Activated CD4-positive, alpha-beta T cell treated with anti-CD3 and anti-CD28 coated beads, Interleukin-2, amount 10 ng/mL, durations not matched to agents 7 days and 5 days (primary cell): ENCODE measurements at places on chromosomes 5 and 9. TPM values are rescaled to one million over a fixed set of nuclear protein-coding genes. Genes with fewer than 3 reads are reported as not detected.
A peak's percentile ranks its signal among the peaks of the same experiment; 100 is the strongest.

- H3K27ac ChIP-seq, result no peak overlapping the region
- no peak overlapping the region for H3K4me3 ChIP-seq
- H3K27me3 ChIP-seq, result no peaks in the 10 kb centered on the region
- DNase-seq, result no peak
- no peaks in the 10 kb centered on the region for H3K4me1 ChIP-seq
Observed at GRCh38 chr5:87686975-87687374, 274.2 kb upstream of the CCNH start.

The ADAMTSL1 gene
- not detected for total RNA-seq

DNA sequence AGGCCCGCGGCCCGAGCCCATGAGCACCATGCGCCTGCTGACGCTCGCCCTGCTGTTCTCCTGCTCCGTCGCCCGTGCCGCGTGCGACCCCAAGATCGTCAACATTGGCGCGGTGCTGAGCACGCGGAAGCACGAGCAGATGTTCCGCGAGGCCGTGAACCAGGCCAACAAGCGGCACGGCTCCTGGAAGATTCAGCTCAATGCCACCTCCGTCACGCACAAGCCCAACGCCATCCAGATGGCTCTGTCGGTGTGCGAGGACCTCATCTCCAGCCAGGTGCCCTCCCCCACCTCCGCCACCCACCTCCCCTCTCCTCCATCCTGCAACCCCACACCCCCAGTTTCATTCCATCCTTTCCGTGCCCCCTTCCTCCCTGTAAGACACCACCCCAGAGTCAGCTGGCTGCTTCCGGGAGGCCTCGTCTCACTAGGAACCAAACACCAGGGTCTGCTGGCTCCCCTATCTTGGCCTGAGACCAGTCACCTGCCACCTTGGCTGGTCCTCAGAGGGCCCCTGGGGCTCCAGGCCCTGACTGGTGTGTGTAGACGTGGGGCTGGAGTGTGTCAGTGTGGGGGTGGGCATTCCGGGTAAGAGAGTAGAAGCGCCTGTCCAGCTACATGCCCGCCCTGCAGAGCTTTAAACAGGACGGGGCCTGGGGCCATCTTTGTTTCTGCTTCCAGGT lies 655 bp downstream of the GRIN1 start:
- DNase-seq, result no peak
- H3K4me3 ChIP-seq, result no peak overlapping the region
- no peak overlapping the region for H3K27ac ChIP-seq
- peaks cover 48% of the 10 kb centered on the region for H3K27me3 ChIP-seq
- peaks cover 14% of the 10 kb centered on the region for H3K4me1 ChIP-seq
- no peaks in the 10 kb centered on the region for H3K36me3 ChIP-seq

- no peak overlapping the region for H3K4me3 ChIP-seq
- no peaks in the 10 kb centered on the region for H3K4me1 ChIP-seq
- H3K27me3 ChIP-seq, result no peaks in the 10 kb centered on the region
- no peak overlapping the region for H3K27ac ChIP-seq
- DNase-seq, result no peak
Observed at GRCh38 chr5:168177831-168178450, 113.5 kb upstream of the WWC1 start.

- H3K4me3 ChIP-seq, result no peak overlapping the region
- no peaks in the 10 kb centered on the region for H3K4me1 ChIP-seq
- no peaks in the 10 kb centered on the region for H3K27me3 ChIP-seq
- H3K27ac ChIP-seq, result no peak overlapping the region
- no peak for DNase-seq
- no peaks in the 10 kb centered on the region for H3K36me3 ChIP-seq
Observed at GRCh38 chr5:150246835-150247234, 42.7 kb downstream of the CAMK2A start.

The ARHGEF39 gene
- total RNA-seq, result 11.8 TPM

The CDO1 gene
- not detected for total RNA-seq

DNA sequence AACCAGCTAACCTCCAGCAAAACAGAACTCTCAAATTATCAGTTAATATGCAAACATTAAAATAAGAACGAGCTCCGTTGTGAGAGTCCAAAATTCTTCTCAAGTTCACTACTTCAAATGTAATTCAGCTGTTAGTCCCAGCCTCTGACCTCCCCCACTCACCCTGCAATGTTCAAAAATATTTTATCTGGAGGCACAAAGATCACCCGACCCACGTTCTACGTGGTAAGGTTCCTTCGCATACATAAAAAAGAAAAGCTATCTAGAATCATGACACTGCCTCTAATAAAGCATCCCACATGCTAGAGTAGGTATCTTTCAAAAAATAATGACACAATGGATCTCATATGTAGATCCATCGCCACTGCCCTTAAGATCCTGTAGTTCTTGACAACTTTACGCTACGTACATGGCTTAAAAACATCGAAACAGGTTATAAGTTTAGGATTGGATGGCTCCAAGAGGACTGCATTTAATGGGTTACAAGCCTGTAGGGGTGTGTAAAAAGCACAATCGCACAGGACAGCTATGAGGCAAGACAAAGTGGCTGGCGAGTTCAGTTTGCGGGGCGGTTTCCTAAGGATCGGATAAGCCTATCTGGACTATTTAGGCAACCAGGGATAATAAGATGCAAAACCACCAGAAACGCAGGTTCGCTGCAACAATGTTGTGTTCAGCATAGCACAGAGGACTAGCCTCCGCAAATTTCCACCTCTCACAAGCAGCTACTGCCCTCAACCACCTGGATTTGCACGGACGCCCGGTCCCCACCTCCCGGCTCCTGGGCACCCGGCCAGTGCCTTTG lies 969 bp downstream of the CLK4 start:
- no peak for DNase-seq
- peaks cover 30% of the 10 kb centered on the region for H3K4me1 ChIP-seq
- H3K27ac ChIP-seq, result peak overlapping the region; percentile 100
- peaks cover 9% of the 10 kb centered on the region for H3K27me3 ChIP-seq
- H3K36me3 ChIP-seq, result peaks cover 29% of the 10 kb centered on the region
- H3K4me3 ChIP-seq, result peak overlapping the region; percentile 94

DNA sequence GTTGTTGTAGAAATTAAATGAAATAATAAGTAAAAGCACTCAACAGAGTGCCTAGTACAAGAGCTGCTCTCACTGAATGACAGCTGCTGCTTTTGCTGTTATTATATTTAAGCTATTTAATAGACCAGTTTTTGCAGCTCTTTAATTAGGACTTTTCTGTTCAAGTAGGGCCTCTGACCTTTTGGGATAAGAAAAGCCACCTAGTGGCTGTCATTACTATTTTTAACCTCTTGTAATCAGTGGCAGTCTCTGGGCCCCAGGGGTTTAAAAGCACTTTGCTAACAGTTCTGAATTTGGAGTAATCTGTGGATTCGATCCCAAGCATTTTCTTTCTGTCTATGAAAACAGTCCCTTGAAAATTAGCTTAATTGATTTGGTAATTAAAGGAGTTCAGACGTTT lies 121.1 kb downstream of the NUDT12 start:
- H3K4me1 ChIP-seq, result no peaks in the 10 kb centered on the region
- H3K27ac ChIP-seq, result no peak overlapping the region
- H3K36me3 ChIP-seq, result no peaks in the 10 kb centered on the region
- no peak overlapping the region for H3K4me3 ChIP-seq
- no peak for DNase-seq

DNA sequence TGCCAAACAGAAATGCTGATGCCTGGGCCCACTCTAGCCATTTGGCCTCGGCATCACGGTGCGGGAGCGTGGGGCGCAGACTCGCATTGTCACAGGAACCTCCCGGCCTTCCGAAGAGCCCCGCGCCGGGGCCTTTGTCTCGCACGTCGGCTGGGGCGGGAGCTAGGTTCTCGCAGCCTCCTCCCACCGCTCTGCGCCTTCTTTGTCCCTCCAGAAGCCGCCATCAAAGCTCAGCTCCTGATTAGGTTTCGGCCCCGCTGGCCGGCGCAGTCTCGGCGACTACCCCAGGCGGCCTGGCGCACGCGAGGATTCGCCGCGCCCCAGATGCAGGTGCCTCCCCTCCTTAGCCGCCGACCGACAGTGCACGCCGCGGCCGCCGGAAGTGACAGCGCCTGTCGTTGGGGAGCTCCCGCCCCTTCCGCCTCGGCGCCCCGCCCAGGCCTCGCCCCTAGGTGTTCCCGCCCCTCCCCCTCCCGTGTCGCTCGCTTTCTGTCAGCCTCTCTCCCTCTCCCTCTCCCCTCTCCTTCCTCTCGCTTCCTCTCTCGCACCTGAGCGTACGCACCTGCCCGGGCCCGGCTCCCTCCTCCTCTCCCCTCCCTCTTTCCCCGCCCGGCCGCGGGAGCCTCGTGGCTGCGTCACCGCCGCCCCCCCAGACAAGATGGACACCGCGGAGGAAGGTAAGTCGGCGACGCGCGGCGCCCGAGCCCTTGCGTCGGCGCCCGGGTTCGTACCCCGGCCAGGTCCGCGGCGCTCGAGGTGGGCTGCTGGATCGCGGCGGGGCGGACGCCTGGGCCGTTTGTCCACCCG lies at the start of gene MARCHF6:
TSS of gene MARCHF6 (plus strand) at position 455 of the 807 bp plus-strand sequence. CDS start at position 659, 204 bp downstream.
- peak within 1 kb of the TSS; percentile 98 for H3K4me3 ChIP-seq
- peaks cover 39% of the 10 kb centered on the region for H3K4me1 ChIP-seq
- peaks cover 7% of the 10 kb centered on the region for H3K36me3 ChIP-seq
- H3K27me3 ChIP-seq, result no peaks in the 10 kb centered on the region

The CSF1R gene
- 0.15 TPM for total RNA-seq

- no peaks in the 10 kb centered on the region for H3K4me1 ChIP-seq
- H3K27ac ChIP-seq, result no peak overlapping the region
- H3K27me3 ChIP-seq, result no peaks in the 10 kb centered on the region
- H3K4me3 ChIP-seq, result no peak overlapping the region
Observed at GRCh38 chr5:122297587-122298298, 14.3 kb upstream of the SNCAIP start.

- no peak overlapping the region for H3K4me3 ChIP-seq
- no peak overlapping the region for H3K27ac ChIP-seq
- no peaks in the 10 kb centered on the region for H3K4me1 ChIP-seq
- DNase-seq, result no peak
- no peaks in the 10 kb centered on the region for H3K27me3 ChIP-seq
Observed at GRCh38 chr5:78927657-78928282, 57.3 kb downstream of the ARSB start.

DNA sequence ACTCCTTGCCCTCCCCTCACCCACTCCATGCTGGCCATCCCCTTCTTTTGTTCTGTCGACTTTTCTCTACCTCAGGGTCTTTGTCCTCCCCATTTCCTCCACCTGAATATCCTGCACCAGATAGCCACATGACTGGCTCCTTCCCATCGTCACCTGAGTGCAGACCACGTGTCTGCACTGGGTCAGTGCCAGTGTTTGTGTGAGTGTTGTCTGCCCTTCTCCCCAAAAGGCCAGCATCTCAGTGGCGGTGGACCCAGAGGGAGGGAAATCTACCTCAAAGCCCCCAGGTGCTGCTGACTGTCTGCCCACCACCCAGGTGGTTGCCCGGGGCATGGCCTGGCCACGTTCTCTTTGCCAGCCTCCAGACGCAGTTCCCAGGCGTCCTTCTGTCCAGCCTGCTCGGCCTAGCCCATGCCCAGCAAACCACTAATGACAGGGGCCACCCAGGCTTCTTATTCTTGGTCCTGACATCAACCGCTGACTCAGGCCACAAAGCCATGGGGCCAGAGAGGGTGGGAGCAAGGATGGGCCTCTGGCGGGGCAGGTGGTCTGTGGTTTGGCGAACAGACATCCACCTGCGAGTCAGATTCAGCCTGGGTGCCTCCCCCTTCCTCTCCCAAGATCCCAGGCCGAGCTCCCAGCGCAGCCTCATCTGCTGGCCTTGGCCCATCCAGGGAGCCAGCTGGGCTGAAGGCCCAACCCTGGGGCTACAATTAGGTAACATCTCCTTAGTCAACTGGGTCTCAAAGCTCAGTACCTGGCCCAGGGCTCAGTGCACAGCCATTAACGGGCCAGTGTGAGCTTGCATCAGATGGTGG lies 5.5 kb upstream of the NINJ1 start:
- H3K4me1 ChIP-seq, result peaks cover 54% of the 10 kb centered on the region
- H3K36me3 ChIP-seq, result peaks cover 2% of the 10 kb centered on the region
- no peaks in the 10 kb centered on the region for H3K27me3 ChIP-seq
- H3K4me3 ChIP-seq, result no peak overlapping the region

GRCh38 chr5:134521841-134522240 lies 3.6 kb upstream of the JADE2 start:
- DNase-seq, result no peak
- no peak overlapping the region for H3K27ac ChIP-seq
- peaks cover 21% of the 10 kb centered on the region for H3K27me3 ChIP-seq
- H3K4me3 ChIP-seq, result no peak overlapping the region

DNA sequence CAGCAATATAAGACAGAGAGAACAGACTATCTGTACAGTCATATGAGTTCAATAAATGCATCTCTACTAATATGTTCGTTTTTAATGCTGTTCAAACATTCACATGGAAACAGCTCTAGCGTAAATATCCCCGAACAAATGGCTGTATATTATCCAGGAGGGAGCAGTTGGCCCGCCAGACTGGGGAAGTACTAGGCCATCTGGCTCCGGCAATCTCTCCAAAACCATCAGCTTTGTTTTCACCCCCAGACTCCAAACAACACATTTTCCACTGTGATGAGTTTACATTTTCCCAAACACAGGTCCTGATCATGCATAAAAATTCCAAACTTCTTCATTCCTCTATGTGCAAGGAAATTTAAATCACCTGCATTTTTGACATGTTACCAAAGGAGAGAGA lies 8.7 kb downstream of the EBF1 start:
- no peaks in the 10 kb centered on the region for H3K36me3 ChIP-seq
- peaks cover 12% of the 10 kb centered on the region for H3K4me1 ChIP-seq
- no peak for DNase-seq
- H3K27me3 ChIP-seq, result peaks cover 13% of the 10 kb centered on the region
- no peak overlapping the region for H3K27ac ChIP-seq

DNA sequence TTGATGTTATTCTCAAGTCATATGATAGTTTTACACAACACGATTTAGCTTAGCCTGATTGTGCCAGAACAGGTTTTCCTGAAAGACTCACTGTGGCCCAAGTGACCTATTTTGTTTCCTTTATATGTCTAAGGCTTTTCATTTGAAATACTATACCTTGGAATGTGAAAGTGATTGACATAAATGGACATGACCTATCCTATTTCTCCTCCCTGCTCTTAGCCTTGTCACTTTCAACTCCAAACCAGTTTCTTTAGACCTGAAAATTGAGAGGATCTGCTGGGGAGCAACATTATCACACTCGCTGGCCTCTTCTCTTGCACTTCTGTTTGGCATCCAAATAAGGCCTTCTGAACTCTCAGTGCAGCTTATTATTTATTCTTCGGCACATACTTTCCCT lies 496.8 kb downstream of the MAT2B start:
- H3K4me3 ChIP-seq, result no peak overlapping the region
- no peaks in the 10 kb centered on the region for H3K36me3 ChIP-seq
- H3K27me3 ChIP-seq, result no peaks in the 10 kb centered on the region
- no peak for DNase-seq

DNA sequence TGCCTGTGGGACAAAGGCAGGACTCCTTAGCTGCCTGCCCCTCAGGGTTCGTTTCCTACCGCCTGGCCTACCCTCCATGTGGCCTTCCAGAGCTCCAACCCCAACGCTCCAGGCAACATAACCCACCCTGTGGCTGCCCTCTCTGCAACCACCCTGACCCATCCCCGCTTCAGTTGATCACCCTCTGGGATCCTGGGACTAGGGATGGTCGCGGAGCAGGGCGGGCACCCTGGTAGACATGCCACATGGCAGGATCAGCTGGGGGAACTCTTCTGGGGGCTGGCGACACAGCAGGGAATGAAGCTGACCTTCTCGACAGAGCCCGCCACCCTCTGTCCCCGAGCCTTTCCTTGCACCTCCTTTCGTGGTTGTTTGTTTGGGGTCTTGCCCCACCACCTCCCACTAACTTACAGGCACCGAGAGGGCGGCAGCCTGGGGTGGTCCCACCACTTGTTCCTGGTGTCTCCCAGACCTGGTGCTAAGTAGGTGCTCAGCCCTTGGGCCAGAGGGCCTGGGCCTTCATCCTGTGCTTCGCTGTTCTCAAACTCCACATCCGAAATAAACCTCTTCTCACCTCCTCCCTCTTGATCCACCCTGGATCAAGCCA lies 243.1 kb downstream of the PBX3 start:
- H3K36me3 ChIP-seq, result no peaks in the 10 kb centered on the region
- no peak for DNase-seq
- H3K4me1 ChIP-seq, result no peaks in the 10 kb centered on the region
- H3K4me3 ChIP-seq, result no peak overlapping the region
- no peaks in the 10 kb centered on the region for H3K27me3 ChIP-seq
